ENCODE measurements at places on chromosomes 13 and 19.

- peak overlapping the region; percentile 66 for H3K27ac ChIP-seq
- no peak overlapping the region for H3K4me3 ChIP-seq
- peak; percentile 66 for DNase-seq
- H3K27me3 ChIP-seq: no peaks in the 10 kb centered on the region
- H3K36me3 ChIP-seq: peaks cover 4% of the 10 kb centered on the region
These were observed 7.0 kb upstream of the MAMSTR start for GRCh38 chr19:48726556-48726955.

GRCh38 chr19:7928334-7928706 lies 2.4 kb upstream of the CTXN1 start:
- H3K36me3 ChIP-seq: peaks cover 39% of the 10 kb centered on the region
- peaks cover 33% of the 10 kb centered on the region for H3K4me1 ChIP-seq
- H3K27ac ChIP-seq: peak overlapping the region; percentile 77
- no peak overlapping the region for H3K4me3 ChIP-seq
- peak; percentile 20 for DNase-seq

GRCh38 chr13:32852526-32852925 lies 163.7 kb upstream of the KL start:
- H3K27me3 ChIP-seq: no peaks in the 10 kb centered on the region
- peak overlapping the region; percentile 33 for H3K27ac ChIP-seq
- H3K4me1 ChIP-seq: no peaks in the 10 kb centered on the region
- no peak overlapping the region for H3K4me3 ChIP-seq
- no peak for DNase-seq

GRCh38 chr13:77697217-77698103 lies at the start of gene SLAIN1:
Gene SLAIN1 (plus strand): TSS chr13:77697687. CDS start chr13:77697914, 227 bp downstream.
- no peaks in the 10 kb centered on the region for H3K36me3 ChIP-seq
- peaks cover 44% of the 10 kb centered on the region for H3K4me1 ChIP-seq
- peak within 1 kb of the TSS; percentile 84 for H3K4me3 ChIP-seq
- peak within 1 kb of the TSS; percentile 57 for H3K27ac ChIP-seq
- no peaks in the 10 kb centered on the region for H3K27me3 ChIP-seq
